ENCODE measurements at places on chromosomes 7 and 10.

- DNase-seq, result no peak
These were observed 80.3 kb downstream of the KLF6 start for GRCh38 chr10:3704565-3705325.

GRCh38 chr10:4532976-4533375 lies 293.0 kb upstream of the AKR1E2 start:
- no peak for DNase-seq

DNA sequence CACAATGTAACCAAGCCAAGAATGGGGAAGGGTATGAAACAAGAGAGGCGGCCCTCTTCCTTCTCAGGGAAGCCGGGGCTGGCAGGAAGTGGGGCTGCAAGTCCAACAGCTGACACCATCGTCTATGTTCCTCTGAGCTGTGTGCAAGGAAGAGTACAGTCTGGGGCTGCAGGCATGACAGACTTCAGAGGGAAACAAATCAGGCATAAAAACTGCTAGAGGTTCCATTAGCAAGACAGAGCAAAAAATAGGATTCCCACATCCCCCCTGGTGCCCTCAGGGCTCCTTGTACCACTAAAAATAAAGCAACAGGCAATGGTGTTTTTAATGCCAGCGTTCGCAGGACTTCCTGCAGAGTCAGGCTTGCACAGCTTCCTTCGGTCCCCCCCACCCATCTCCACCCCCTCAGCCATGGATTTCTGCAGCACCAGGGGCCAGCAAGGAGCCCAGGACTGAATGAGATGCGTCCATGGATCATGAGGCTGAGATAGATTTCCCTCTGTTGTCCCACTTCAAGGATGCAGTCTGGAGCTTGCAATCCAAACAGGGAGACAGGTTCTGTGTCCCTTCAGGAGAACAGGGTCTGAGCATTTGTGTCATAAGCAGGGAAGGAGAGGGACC lies 34.6 kb downstream of the KCNMA1 start:
- no peak for DNase-seq

- no peak for DNase-seq
These were observed 148.2 kb downstream of the ETV1 start for GRCh38 chr7:13841284-13841683.

DNA sequence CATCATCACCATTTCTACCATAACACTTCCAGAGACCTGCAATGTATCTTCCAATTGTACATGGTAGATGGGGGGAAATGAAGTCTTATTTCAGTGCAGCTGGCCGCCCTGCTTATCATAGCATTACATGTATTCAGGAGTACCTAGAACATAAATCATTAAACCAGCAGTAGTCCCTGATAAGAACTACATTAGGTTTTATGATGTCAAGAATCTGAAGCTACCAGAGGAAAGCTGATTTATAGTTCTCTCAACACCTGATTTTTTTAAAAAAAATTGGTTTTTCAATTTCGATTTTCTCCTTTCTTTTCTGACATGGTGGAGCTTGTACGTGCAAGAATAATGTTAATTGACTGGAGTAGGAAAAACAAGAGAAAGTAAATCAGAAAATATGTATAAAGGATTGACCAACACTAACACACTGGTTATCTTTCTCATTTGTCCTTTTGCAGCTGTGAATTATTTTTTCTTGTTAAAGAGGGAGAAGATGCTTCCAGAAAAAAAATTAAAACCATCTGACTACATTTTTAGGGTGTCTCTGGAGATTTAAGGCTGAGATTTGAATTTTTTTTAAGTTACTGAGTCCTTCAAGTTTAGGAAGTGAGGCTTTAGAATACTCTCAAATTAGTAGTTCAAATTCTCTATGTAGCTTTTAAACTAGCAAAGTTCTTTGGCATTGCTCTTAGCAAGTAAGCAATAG lies 59.1 kb downstream of the CSTF2T start:
- no peak for DNase-seq

- no peak for DNase-seq
These were observed 104.3 kb downstream of the TYW1 start for GRCh38 chr7:67100956-67101361.

- no peak for DNase-seq
These were observed 52.8 kb upstream of the DNAJB12 start for GRCh38 chr10:72407471-72407870.

All from BE2C (cell line).